ENCODE measurements at places on chromosomes 6 and 20.

DNA sequence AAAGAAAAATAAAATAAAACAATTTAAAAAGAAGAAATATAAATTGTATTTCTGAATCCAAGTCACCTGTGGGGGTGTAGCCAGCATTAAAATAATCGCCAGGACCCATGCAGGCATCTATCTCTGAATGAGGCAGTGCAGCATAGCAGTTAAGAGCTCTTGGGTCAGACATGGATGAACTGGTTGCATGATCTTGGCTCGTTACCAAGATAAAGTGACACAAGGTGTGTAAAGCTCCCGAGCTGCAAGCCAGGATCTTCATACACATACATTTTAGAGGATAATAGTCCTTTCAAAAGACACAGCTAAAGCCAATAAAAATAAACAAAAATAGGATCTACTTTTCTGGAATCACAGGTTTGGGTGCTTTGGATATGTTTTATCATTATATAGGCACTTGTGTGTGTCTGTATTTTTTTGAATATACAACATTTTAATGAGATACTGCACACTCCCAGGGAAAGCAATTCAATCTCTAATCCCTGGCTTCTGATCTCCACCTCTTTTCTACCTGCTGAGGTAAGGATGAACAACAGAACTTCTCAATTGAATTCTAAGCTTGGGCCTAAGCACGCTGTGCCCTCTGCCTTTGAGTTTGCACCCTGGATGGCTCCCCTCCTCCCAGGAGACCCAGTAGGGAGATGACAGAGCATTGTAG is 8.9 kb downstream of the TRIM10 start:
- DNase-seq = no peak

GRCh38 chr20:21109144-21109543 is 3.0 kb upstream of the LINC00237 start:
- DNase-seq = no peak

- peak; percentile 43 for DNase-seq
These were observed 155.3 kb downstream of the DHX35 start for GRCh38 chr20:39117491-39117890.

DNA sequence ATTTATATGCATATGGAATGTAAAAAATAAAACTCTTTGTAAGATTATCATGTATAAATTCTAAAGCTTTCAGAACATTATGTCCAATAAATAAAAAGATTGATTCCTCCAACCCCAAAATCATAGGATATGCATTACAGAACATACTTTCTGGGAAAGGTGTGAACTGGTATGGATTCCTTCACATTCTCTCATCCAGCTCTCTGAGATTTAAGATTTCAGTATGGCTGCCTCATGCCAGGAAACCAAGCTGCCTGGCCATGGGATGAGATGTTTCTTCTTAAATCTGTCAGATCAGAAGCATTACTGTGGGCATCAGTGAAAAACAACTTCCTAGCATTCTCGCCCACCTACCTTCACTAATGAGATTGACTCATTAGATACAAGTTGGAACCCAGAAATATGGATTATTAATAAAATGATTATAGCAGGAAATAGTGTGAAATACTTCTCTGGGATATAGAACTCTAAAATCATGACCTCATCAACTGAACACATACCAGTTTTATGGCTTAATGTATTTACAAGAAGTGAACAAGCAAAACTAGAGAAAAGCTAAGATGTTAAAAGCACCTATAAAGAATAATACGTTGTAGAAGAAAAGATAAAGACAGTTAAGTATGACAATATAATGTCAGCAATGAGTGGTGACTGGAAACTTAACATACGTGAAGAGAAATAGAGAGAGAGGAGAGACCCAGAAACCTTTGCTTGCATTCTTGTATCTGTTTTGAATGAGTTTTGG is 171.6 kb upstream of the PHACTR1 start:
- DNase-seq = no peak

DNA sequence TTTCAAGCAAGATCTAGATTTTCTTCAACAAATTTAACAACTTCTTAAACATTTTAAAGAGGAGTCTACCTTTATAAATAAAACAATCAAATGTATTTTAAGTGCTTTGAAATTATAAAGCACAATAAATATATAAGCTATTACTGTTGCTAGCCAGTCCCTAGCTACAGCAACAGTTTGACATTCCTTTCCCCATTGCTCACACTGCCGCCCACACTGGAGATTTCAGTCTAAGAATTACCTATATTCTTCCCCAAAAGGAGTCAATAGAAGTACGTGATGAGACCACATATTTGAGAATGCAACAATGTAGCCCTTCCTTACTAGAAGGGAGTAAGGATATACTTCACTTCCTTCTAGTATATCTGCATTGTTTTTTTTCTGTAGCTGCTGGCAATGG is 65.3 kb upstream of the RNF146 start:
- no peak for DNase-seq

DNA sequence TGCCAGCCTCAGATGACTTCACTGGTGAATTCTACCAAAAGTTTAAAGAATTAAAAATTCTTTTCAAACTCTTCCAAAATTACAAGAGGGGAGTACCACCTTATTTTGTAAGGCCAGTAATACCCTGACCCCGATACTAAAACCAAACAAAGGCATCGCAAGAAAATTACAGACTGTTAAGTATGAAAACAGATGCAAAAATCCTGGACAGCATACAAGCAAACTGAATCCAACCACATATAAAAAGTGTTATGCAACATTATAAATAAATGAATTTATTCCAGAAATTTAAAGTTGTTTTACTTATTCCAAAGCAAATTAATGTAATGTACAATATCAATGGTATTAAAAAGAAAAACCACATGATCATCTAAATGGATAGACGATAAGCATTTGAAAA is 873.6 kb upstream of the GJE1 start:
- DNase-seq = no peak

- DNase-seq = no peak
These were observed 52.0 kb upstream of the BMP2 start for GRCh38 chr20:6715401-6715941.

GRCh38 chr6:13281686-13282085 is 46.7 kb downstream of the TBC1D7 start:
- DNase-seq = no peak

GRCh38 chr20:17619351-17620093 is 49.6 kb downstream of the DSTN start:
- DNase-seq = no peak

DNA sequence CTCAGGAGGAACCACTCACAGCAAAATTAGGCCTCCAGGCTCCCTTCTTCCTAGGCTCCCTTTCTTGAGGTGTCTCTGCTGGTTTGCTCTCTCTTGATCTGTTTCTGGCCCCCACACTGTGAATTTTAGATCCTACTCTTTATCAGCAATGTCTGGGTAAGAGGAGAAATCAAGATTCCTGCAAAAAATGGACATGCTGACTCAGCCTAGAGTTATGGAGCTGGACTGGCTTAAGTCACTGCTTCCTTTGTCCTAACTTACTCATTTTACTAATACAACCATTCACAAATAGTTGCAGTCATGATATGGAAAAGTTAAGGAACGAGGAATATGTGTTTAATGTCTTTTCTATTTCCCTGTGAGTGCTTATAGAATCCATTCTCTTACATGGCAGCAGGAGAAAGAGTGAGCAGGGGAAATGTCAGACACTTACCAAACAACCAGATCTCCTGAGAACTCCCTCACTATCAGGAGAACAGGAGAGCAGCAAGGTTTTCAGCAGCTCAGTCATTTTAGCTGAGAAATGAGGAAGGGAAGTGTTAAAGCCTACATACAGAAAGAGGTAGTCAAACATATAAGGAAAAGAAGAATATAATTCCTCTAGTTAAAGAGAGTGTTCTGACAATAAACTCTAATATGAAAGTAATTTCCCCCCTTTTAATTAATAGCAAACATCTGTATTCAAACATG is 160.8 kb downstream of the PDE7B start:
- DNase-seq = no peak

DNA sequence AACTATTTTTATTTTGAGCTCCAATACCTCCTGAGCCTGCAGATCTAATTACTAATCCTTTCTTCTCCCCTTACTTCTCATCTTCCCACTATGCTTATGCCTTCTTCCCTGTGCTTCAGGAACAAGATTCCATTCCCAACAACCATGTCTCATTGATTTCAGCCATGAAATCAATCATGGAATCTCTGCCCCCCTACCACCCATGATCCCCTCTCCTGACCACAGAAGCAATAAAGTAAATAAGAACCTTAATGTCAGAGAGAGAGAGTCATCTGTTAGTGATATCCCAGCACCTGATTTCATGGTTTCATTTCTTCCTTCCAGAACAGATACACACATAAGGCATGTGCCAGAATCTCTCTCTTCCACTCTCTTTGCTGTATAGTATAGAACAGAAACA is 339.7 kb upstream of the KCNQ5 start:
- DNase-seq = no peak

- DNase-seq = no peak
These were observed 131.7 kb upstream of the MAP3K4 start for GRCh38 chr6:160859822-160860221.

GRCh38 chr6:71139249-71139648 is 149.4 kb upstream of the OGFRL1 start:
- no peak for DNase-seq

GRCh38 chr20:61912665-61913422 is 152.8 kb downstream of the TAF4 start:
- no peak for DNase-seq

DNA sequence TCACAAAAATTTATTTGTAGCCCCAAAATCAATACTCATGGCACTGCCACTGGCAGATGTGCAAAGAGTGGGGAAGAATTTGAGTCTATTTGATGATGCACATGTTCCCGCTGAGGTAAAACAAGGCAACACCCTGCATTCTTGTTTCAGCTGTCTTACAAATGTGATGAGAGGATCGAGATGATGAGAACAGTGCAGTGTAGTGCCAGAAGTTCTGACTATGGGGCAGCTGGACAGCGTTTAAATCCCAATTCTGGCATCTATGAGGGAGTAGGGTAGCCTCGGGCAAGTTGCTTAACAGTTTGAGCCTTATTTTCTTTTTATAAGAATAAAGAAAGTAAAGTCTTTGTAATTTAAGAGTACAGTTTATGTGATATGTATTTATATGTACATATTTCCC is 296.7 kb upstream of the FKBP1C start:
- no peak for DNase-seq

DNA sequence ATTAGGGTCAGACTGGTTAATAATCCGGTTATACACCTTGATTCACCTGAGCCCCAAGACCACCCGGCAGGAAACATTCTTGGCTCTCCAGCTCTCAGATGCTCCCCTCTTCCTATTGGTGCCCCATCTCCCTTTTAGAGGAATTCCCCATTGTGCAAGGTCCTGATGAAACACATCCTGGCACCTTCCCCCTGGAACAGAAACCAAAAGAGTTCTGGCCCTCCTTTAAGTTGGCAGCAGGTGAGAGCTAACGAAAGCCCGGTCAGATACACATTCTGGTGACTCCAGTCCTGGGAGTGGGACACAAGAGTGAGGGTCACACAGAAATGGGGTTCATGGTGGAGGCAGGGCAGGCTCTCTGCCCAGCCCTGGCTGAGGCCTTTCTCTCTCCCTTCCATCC is 32.2 kb downstream of the RSPO4 start:
- DNase-seq = no peak

DNA sequence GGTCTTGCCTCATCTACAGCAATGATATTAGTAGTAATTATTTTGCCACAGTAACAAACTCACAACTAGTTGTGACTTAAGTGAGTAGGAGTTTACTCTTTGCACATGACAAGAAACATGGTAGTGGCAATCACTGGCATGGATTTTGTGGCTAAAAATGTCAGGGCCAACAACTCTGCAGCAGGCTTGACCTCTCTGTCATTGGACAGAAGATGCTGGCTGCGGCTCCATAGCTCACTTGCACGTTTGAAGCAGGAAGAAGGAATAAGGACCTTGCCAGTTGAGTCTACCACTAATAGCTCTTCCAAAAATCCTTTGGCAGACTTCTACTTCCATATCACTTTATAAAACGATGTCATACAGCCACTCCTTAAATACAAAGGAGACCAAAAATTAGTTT is 117.3 kb downstream of the ADGRG6 start:
- no peak for DNase-seq

GRCh38 chr6:85576476-85576875 is 17.2 kb downstream of the SNX14 start:
- DNase-seq = no peak

DNA sequence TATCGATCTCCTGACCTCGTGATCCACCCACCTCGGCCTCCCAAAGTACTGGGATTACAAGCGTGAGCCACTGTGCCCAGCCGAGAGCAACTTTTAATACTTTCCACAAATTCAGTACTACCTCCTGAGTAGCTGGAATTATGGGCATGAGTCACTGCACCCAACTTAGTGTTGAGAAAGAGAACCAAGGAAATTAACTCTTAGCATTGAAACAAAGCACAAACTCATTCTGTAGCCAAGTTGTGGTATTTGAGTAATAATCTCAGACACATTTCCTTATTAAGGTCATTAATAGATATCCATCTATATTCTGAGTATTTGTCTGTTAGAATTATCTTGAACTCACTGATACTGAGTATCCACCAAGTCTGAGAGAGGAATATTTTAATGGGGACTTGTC is 14.3 kb upstream of the ELOVL2 start:
- no peak for DNase-seq

DNA sequence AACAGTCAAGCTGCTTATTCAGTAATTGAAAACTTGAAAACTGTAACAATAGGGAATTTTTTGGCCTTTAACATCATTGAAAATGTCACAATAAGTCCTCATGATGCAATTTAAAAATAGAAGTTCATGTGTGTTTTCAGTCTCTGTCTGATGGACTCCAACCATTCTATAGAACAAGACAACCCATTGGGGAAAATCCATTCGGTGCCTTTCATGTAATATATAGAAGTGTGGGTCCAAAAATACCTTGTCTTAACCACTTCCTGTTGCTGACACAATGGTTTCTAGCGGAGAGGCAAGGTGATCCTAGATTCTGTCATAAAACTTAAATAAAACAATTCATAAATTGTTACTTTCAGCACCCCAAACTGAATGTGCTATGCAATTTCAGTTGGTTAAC is 1131.3 kb upstream of the MAP3K7 start:
- DNase-seq = no peak

DNA sequence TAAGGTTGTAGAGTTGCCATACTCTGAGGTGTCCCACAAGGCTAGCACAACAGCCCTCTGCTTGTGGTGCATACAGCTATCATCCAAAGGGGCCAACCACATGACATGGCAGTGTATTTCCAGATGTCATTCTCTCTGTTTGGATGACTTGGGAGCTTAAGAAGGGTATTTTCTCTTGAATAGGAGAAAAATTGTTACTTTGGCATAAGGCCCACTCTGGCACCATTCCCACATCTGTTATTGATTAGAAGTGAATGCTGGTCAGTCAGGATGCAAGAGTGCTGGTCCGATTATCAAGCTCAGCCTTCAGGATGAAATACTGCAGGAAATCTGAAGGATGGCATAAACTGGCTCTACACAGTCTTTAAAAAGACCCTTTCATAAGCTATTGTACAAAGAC is 83.6 kb upstream of the C20orf144 start:
- peak; percentile 79 for DNase-seq

GRCh38 chr6:128519132-128519930 is 1.1 kb downstream of the PTPRK start:
- peak; percentile 14 for DNase-seq

DNA sequence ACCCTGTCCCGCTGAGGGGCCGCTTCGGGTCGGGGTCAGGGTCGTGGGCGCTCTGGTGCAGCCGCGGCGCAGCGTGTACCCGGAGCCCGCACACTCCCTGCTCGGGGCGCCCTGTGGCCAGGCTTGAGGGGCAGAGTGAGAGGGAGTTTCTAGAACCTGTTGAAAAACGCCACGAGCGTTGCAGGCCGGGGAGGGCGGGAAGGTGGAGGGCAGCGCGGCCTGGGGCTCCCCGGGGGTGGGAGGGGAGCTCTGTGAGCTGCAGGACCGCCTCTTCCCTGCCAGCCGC is 539 bp upstream of the BHLHE23 start:
- DNase-seq = no peak

- no peak for DNase-seq
These were observed 25.7 kb downstream of the TPX2 start for GRCh38 chr20:31764641-31765305.
